ENCODE measurements at places on chromosomes 5 and 9.

GRCh38 chr5:168423971-168424370 lies 62.3 kb upstream of the RARS1 start:
- DNase-seq, result no peak

DNA sequence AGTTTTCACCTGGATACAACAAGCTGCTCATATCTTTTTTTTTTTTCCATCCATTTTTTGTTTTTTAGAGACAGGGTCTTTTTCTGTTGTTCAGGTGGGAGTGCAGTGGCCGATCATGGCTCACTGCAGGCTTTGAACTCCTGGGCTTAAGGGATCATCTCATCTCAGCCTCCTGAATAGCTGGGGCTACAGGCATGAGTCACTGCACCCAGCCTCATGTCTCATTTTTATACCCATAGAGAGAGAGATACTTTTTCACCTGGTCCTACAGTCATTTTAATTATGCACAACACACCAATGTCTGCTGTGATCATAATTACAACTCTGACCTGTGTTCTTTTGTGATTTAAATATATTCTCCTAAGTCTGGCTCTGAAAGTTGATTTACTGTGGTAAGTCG lies 84.4 kb downstream of the KIF4B start:
- DNase-seq, result no peak

GRCh38 chr5:33008751-33009418 lies 297.8 kb downstream of the NPR3 start:
- DNase-seq, result no peak

GRCh38 chr5:1787472-1788047 lies 12.1 kb downstream of the MRPL36 start:
- no peak for DNase-seq

GRCh38 chr5:168156170-168156569 lies 135.3 kb upstream of the WWC1 start:
- no peak for DNase-seq

DNA sequence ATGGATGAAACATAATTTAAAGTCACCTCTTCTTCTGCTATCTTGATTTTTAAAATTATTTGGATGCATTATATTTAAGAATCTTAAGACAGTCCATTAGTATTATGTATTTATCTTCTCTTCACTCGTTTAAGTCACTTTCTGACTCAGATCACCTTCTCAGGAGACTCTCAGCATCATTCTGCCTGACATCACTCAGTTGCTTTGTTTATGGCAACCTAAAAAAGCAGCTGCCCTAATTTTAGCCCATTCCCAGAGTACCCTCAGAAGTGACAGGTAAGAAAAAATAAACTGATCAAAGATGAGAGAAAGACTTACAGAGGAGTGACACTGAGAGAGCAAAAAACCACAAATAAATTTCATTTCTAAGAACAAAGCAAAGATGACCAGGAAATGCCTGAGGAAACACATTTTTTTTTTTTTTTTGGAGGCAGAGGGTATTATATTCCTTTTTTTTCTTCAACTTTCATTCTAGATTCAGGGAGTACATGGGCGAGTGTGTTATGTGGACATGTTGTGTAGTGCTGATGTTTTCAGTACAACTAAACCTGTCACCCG lies 140.5 kb downstream of the MUSK start:
- DNase-seq, result no peak

GRCh38 chr5:95414451-95414850 lies 23.3 kb downstream of the FAM81B start:
- DNase-seq, result no peak

- DNase-seq, result no peak
Measured at GRCh38 chr5:60346393-60346792, 353.6 kb downstream of the DEPDC1B start.

- DNase-seq, result peak; percentile 7
Measured at GRCh38 chr9:89179895-89180734, 1.5 kb upstream of the SHC3 start.

GRCh38 chr5:14155075-14155474 lies 11.9 kb downstream of the TRIO start:
- DNase-seq, result no peak

- DNase-seq, result no peak
Measured at GRCh38 chr5:73365301-73365853, 83.2 kb downstream of the FOXD1 start.

- DNase-seq, result no peak
Measured at GRCh38 chr9:109270971-109271925, 49.6 kb downstream of the EPB41L4B start.

DNA sequence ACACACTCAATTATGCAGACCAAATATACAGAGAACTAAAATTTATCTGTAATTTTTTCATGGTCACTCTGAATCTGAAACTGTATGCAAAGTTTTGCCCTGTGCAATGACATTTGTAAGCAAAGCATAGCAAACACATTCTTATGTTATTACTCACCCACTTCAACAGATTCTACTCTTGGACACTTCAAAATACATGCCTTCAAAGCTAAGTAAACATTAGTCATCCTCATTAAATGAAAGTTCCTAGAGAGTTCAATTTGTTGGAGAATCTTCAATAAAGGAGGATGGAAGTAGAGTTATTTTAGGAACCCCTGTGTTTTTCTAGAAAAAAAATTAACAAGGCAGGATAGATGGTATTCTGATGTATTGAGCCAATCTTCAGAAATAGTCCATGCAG lies 639.7 kb upstream of the C9orf72 start:
- no peak for DNase-seq

- no peak for DNase-seq
Measured at GRCh38 chr9:128226412-128226801, 23.2 kb downstream of the DNM1 start.

DNA sequence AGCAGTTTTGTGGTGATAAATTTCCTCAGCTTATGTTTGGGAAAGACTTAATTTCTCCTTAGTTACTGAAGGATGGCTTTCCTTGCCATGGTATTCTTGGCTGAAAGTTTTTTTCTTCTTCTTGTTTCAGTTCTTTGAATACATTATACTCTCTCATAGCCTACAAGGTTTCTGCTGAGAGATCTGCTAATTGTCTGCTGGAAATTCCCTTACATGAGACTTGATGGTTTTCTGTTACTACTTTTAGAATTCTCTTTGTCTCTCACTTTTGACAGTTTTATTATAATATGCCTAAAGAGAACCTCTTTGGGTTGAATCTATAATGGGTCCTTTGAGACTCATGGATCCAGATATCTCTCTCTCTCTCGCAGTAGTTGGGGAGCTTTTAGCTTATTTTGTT lies 693.6 kb downstream of the PRELID2 start:
- no peak for DNase-seq

DNA sequence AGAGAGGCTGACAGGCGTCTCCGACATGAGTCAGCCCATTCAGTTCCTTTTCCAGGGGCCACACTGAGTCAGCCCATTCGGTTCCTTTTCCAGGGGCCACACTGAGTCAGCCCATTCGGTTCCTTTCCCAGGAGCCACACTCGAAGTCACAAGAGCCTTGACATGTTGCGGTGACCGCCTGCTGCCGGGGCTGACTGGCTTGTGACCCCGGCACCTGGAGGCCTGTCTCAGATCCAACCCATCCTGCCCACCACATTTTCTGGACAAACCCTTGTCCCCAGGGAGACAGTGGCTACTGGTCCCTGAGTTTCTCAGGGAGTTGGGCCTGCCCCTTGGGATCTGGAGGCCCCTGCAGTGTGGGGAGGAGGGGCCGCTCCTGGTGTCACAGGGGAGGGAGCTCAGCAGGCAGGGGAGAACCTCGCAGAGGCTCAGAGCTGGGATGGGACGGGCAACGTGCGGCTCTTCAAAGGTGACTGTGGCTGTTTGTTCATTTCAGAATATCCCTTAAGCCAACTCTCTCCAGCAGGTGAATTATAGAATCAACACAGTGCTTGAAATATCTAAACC lies 40.5 kb upstream of the LPCAT1 start:
- DNase-seq, result no peak

DNA sequence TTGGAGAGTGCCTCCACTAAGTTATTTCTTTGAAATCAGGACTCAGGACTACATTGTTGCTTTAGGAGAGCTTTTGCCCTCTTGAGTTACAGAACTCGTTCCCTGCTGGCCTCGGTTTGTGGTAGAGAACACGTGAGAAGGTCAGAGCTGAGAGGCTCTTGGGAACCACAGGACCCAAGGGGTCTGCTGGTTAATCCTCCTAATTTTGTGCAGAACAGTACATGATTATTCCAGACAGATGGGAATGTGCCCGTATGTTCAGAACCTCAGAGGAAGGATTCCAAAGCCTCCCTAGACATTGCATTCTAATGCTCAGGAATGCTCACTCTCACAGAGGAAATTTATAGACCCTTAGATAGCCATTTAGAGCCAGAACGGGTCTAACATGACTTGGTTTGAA lies 25.2 kb upstream of the BASP1 start:
- DNase-seq, result no peak

Data from stimulated activated CD8-positive, alpha-beta memory T cell treated with anti-CD3 and anti-CD28 coated beads, Interleukin-7, amount 100 ng/mL, for 4 hours (primary cell).